ENCODE measurements at places on chromosomes 3 and 15.
A peak's percentile ranks its signal among the peaks of the same experiment; 100 is the strongest.

DNA sequence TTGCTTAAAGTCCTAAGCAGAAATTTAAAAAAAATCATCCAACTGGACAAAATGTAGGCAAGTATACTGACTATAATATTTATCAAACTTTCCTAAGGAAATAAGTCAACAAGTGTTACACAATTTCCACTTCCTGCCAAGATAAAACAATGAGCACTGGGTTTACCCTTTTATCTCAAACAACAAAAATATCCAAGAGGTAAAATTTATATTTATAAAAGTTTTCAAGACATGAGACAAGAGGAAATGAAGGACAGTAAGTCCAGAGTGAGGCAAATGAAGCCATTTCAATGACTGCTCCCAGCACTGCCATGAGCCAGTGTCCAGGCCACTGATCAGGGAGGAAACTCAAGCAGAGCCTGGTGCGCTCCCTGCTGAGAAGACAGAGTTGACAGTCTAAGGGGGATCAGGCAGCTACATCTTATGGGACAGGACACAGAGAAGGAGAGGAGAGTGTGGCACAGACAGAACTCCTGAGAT lies 439.4 kb downstream of the RAP2B start:
- DNase-seq: no peak

GRCh38 chr15:36004891-36005490 lies 459.0 kb upstream of the DPH6 start:
- DNase-seq: no peak

DNA sequence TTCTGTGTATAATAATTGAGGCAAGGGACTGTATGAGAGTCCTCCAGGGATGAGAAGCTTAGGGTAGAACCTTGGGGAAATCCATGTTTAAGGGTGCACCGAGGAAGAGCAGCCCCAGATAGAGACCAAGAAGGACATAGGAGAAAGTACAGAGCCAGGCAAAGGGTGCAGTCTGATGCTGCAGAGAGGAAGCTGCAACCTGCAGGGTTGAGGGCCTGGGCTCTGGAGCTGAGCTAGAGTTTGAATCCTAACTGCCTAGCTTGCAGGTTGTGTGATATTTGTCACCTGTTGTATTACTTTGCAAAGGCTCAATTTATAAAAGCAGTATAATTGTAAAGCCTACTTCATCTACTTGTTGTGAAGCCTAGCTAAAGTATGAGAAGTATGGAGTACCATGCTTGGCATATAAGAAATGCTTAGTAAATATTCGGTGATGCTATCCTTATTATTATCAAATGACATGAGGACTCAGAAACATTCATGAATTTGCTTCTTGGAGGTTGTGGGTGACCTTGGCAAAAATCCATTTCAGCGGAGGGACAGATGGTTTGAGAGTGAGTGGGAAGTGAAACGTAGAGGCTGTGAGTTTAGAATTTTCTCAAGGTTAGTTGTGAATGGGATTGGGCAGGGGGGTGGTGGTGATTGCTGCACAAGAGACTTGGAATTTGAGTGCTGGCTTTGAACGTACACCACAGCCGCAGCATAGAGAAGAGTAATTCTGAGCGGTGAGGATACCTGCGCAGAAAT lies 43.8 kb downstream of the PLCL2 start:
- no peak for DNase-seq

GRCh38 chr3:38164643-38164951 lies 740 bp upstream of the OXSR1 start:
- no peak for DNase-seq

GRCh38 chr3:106386050-106386449 lies 517.2 kb upstream of the CBLB start:
- no peak for DNase-seq

GRCh38 chr3:126130081-126130855 lies 46.3 kb upstream of the SLC41A3 start:
- DNase-seq: no peak

GRCh38 chr3:177795216-177795615 lies 597.9 kb upstream of the TBL1XR1 start:
- no peak for DNase-seq

- DNase-seq: no peak
Observed at GRCh38 chr3:59632760-59633573, 583.1 kb upstream of the CFAP20DC start.

GRCh38 chr15:64503197-64503596 lies 42.8 kb downstream of the ZNF609 start:
- DNase-seq: no peak

- no peak for DNase-seq
Observed at GRCh38 chr3:156189927-156190326, 69.5 kb downstream of the KCNAB1 start.

DNA sequence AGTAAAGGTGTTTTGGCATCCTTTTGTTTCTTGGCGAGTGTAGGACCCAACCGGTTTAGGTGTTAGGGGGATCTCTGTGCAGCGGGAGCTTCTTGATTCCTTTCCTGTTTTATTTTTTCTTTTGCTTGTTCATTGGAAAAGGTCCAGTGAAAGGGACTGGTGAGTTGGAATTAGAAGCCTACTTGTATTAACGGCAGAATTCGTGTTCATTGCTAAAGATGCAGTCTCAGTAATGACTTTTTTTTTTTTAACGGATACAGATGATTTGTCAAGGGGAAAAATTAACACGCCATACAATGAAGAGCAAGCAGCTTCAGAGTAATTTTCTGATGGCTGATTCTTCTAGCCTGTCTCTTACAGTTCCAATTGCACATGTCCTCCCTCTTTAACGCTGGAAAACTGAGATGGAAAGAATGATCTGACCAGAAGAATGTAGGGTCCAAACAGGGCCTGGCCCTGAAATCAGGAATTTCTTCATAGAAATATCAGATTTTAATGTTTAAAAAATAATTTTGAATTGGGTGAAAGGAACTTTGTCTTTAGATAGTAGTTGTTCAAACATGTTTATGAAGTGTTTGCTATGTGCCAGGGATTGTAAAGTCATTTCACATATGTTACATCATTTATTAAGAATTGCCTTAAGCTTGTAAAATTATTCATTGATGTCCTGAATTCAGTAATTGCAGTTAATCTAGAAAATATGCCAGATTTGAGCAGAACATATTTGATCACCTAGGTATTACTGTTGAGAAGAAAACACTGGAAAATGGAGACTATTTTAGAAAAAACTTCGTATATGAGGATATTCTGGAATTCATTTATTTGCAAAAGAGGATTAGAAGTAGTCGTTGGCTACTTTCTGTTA lies 1.4 kb downstream of the MAPK6 start:
- no peak for DNase-seq

DNA sequence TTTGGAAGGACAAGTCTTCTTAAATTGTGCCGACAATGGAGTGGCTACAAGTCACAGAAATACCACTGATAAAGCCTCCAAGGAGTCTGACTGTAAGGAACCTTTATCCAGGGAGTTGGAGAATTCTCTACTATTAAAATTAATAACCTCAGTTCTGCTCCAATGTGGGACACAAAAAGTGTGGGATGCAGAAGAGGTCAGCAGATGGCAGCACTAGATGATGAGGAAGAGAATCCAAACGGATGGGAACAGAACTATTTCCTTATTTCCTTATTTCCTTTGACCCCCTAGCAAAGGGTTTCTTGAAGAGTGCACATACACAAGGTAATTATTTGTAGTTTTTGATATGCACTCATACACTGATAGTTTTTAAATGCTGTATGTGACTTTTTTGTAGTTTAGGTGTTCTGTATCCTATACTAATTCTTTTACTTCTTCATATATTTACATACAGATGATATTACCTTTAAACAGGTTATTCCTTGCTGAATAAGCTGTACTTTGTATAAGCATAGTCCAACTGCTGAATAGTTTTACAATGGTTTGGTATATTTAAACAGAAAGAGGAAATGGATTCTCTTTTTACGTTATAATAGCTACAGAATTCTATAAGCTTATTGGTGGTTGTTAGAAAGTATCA lies 25.6 kb upstream of the NLGN1 start:
- DNase-seq: no peak

GRCh38 chr3:151067158-151067557 lies 18.3 kb upstream of the MED12L start:
- no peak for DNase-seq

DNA sequence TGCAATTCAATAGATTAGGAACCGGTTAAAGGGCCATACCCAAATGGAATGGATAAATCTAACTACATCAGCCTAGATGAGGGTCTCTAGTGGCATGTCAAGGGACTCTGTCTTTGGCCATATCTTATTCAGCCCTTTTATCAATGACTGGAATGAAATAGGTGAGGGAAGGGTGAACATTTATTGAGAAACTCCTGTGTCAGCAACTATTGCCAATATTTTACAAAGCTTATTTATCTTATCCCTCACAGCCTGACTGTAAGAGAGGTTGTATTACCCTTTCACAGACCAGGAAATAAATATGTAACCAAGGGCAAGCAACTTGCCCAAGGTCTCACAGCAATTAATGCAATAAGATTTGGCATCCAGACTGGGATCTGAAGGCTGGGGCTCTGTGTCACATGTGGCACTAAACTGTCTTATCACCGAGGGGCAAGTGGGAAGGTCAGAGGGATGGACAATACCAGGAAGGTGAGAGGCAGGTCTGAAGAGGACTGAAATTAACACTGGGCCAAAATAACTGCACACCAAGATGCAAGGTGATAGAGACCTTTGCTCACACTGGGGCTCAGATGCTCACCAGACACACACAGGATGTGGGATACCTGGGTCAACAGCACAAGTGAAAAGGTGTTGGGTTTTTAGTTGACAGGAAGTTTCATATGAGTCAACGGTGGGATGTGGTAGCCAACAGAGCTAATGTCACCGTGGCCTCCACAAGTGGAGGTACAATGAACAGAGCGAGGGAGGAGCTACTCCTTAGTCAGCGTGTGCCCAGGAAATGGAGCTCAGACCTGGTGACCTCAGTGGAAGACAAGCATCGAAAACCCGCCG lies 261.3 kb downstream of the RPLP1 start:
- DNase-seq: peak; percentile 57

GRCh38 chr3:94083261-94083660 lies 20.4 kb downstream of the NSUN3 start:
- no peak for DNase-seq

DNA sequence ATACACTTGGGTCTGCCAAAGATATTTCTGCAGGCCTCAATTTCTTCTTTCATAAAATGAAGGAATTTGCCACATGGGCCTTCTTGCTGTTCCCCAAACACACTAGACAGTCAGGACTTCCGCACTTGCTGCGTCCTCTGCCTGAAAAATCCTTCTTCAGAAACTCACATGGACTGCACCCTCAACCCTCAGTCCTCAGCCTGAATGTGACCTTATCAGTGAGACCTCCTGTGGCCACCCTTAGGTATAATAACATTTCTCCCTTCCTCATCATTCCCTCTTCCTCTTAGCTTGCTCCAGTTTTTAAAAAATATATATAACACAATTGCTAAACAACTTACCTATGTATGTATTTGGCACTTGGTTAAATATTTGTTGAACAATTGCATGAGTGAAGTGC lies 257.5 kb downstream of the MFSD1 start:
- no peak for DNase-seq

- DNase-seq: no peak
Observed at GRCh38 chr3:123584284-123584987, 417 bp downstream of the HACD2 start.

DNA sequence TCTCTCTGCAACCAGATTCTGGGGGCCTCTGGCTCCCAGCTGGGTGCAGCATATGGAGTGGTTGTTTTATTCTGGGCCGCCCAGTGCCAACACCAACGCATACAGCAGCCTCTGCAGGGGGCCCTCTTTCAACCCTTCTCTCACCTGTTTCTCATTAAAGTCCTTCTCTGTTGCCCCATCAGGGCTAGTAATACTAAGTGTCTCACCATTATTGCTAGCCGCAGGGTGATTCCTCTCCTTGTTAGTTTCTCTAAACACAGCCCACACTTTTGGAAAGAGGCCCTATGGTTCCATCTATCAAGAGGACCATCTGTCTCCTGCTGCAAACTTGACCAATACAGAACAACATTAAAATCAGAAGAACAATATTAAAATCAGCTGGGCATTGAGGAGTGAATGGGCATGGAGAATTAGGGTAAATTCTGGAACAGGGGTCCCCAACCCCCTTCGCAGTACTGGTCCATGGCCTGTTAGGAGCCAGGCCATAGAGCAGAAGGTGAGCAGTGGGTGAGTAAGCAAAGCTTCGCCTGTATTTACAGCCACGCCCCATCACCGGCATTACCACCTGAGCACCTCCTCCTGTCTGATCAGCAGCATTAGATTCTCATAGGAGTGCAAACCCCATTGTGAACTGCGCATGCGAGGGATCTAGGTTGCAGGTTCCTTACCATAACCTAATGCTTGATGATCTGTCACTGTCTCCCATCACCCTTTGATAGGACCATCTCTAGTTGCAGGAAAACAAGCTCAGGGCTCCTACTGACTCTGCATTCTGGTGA lies 36.5 kb downstream of the ALS2CL start:
- no peak for DNase-seq

GRCh38 chr15:27327467-27328025 lies 356.6 kb downstream of the GABRG3 start:
- DNase-seq: no peak

GRCh38 chr3:120469882-120470301 lies 19.1 kb upstream of the FSTL1 start:
- no peak for DNase-seq

GRCh38 chr3:194640829-194641228 lies 7.6 kb upstream of the TMEM44 start:
- DNase-seq: no peak

DNA sequence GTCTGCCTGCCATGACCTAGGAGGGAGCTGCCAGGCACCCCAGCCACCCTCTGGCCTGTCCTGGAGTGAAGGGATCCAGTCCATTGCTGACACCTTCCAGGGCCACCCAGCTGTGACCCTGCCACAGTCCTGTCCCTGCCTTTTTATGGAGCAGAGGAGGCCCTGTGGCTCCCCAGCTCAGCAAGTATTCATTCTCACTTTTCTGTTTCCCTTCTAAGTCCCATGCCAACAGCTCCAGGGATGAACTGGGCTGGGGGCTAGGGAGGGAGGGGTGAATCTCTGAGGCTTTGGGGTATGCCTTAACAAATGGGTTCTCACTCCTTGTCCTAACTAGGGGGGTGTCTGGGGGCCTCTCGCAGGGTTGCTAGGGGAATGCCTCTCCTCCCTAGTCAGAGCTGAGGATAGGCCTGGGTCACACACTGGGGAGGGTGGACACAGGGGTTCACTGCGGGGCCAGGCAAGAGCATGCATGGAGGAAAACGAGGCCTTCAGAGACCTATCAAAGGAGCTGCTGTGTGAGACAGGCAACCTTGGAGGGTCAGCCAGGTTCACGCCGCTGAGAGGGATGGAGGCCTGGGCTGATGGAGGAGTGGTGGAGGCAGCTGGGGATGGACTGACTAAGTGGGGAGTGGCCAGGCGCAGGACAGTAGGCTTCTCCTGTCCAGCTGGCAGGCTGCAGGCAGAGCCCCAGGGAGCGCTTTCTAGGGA lies 31.8 kb downstream of the EPHB3 start:
- no peak for DNase-seq

DNA sequence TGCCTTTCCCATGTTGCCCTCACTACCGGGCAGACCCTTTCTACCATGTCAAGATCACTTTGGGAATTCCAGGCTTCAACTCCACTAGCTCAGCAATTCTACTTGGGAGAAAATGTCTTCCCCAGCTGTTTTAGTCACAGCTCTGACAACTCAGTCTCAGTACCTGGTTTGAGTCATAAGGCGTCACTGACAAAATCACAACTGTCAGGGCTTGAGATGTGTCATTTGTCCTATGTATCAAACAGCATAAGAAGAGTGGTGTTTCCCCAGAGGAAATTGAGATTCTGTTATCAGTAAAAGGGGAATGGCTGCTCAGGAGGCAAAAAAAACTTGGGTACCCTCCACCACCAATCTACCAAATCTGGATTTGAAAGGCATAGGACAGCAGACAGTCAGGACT lies 594.9 kb upstream of the SUCLG2 start:
- no peak for DNase-seq

- no peak for DNase-seq
Observed at GRCh38 chr15:100032358-100033085, 299.3 kb upstream of the LYSMD4 start.

- DNase-seq: no peak
Observed at GRCh38 chr3:11509173-11510000, 134.3 kb downstream of the VGLL4 start.
